ENCODE measurements at places on chromosomes 7 and 10.

GRCh38 chr10:397321-398068, 262.2 kb downstream of the ZMYND11 start:
- DNase-seq, result no peak

- no peak for DNase-seq
Observed at GRCh38 chr10:27899058-27899457, 99.8 kb downstream of the ODAD2 start.

- DNase-seq, result no peak
Observed at GRCh38 chr7:1862560-1862959, 192.5 kb downstream of the ELFN1 start.

- DNase-seq, result no peak
Observed at GRCh38 chr7:730501-731439, 3.7 kb upstream of the PRKAR1B start.

DNA sequence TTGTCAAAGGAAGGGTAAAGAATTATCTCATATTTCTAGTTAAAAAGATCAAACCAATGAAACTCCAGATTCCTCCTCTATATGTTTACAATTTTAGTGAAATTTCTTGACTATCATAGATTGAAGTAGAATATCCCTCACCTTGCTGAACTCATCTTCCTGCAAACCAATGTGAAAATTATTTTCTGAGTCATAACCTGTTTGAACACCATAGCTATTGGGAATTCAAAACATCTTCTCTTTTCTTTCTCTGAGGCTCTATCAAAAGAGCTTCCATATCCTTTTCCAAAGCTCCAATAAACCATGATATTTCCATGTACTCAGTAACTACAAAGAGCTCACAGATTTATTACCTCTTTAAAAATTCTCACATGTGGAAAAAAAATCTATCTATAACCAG, 134.3 kb downstream of the DOCK4 start:
- no peak for DNase-seq

DNA sequence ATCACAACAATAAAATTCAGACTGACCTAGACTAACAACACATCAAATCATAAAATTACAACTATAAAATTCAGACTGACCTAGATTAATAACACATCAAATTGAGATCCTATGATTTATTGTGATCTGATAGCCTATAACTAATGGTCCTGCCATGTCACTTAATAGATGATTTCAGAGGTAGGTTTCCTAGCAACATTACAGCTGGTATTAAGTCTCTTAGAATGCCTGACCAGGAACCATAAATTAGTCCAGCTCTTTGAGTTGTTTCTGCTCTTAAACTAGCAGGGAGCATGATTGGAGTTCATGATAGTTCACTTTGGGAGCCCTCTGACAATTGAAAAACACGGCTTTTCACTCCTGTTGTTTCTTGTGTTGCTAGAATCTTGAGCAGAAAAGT, 318.9 kb downstream of the BMPER start:
- DNase-seq, result no peak

DNA sequence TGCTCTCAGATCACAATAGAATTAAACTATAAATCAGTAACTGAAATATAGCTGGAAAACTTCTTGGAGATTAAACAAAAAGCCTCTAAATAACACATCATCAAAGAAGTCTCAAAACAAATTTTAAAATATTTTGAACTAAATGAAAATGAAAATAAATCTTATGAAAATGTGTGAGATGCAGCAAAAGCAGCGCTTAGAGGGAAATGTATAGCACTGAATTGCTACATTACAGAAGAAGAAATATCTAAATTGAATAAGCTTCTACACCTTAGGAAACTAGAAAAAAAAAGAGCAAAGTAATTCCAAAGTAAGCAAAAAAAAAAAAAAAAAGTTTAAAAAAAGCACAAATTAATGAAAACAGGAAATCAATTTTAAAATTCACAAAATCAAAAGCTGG, 35.2 kb downstream of the LMBR1 start:
- no peak for DNase-seq

- no peak for DNase-seq
Observed at GRCh38 chr10:96082748-96083147, 39.4 kb downstream of the CCNJ start.

All from NCI-H187 (cell line).